Astrocyte of the spinal cord (primary cell): ENCODE measurements at places on chromosomes 6 and 20.

DNA sequence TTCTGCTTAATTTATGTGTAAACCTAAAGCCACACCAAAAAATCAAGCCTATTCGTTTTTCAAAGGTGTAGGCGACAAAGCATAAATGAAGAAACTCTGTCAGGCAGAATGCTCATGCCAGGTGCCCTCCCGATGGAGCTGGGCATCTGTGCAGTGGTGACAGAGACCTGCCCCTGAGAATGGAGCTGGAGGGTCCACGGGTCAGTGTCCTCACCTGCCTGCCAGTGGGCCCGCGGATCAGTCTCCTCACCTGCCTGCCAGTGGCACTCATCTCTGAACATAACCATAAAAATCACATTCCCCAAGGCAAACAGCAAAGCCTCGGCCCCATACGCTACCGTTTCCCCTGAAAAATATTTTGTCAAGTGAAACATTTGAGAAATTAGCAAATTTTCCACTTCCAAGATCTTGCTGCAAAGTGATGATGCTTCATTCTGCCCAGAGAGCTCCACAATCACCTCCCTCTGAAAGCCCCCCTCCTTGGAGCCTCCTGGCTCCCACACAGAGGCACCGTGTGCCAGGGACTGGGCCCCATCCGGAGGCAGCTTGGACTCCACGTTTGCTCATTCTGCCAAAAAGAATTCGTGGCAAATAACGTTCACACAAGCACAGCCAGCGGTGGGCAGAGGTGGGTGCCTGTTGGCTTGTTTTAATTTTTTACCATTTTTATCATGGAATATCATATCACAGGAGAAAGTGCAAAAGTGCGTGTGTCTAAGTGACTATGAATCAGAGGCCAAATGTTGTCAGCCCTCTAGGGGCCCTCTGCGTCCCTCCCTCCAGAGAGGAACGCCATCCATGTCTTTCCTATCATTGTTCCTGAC, 88.8 kb downstream of the YTHDF1 start:
- DNase-seq: no peak

- no peak for DNase-seq
Measured at GRCh38 chr6:112525749-112526148, 178.6 kb downstream of the RFPL4B start.

DNA sequence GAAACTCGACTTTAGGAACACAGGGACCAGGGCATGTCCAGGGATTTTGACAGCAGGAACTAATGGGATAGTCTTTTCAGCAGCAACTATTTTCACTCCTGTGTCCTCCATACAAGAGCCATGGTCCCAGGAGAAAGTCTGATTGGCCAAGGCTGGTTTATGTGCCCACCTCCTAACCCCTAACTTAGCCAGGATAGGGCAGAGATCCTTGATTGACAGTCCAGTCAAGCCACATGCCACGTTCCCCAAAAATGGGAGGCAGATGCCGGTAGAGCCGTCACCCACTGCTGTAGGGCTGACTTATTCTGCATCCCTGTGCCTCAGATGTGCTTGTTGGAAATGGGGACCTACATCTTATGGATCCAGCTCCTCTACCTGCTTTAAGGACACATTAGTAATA, 22.3 kb downstream of the SLC2A10 start:
- DNase-seq: no peak

DNA sequence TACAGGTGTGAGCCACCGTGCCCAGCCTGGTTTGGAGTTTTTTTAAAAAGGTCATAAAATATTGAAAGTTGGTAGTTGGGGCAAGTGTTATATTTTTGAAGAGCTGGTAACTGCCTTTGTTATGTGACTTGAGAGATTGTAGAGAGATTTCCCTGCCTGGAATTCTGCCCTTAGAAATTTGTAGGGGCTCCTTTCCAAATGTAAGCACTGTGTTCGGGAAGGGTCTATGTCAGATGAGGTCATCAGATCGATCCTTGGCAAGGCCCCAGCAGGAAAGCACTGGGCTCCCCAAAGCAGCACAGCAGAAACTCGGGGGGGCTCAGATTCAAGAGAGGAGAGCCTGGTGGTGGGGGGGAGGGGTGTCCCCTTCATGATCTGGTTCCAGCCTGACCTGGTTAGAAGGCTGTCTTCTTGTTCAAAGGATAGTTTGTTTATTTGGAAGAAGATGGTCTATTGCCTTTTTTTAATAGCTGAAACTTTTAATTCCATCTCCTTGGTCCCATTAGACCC, 220.2 kb downstream of the UST start:
- no peak for DNase-seq

- no peak for DNase-seq
Measured at GRCh38 chr20:13855613-13856012, 70.8 kb downstream of the NDUFAF5 start.

GRCh38 chr6:53244958-53245357, 96.3 kb upstream of the GCM1 start:
- no peak for DNase-seq

GRCh38 chr20:51380401-51381385, 161.8 kb downstream of the NFATC2 start:
- no peak for DNase-seq

GRCh38 chr6:169911264-169912263, 160.1 kb downstream of the ERMARD start:
- DNase-seq: no peak

- peak; percentile 47 for DNase-seq
Measured at GRCh38 chr6:56652231-56652630, 9.5 kb upstream of the DST start.
